Stimulated activated CD8-positive, alpha-beta memory T cell treated with anti-CD3 and anti-CD28 coated beads, Interleukin-4, amount 100 ng/mL, for 24 hours (primary cell): ENCODE measurements at places on chromosomes 7 and 10.
A peak's percentile ranks its signal among the peaks of the same experiment; 100 is the strongest.

- DNase-seq: no peak
Measured at GRCh38 chr7:130560972-130561371, 69.1 kb downstream of the MEST start.

GRCh38 chr10:63829020-63829419 lies 307.8 kb downstream of the REEP3 start:
- no peak for DNase-seq

DNA sequence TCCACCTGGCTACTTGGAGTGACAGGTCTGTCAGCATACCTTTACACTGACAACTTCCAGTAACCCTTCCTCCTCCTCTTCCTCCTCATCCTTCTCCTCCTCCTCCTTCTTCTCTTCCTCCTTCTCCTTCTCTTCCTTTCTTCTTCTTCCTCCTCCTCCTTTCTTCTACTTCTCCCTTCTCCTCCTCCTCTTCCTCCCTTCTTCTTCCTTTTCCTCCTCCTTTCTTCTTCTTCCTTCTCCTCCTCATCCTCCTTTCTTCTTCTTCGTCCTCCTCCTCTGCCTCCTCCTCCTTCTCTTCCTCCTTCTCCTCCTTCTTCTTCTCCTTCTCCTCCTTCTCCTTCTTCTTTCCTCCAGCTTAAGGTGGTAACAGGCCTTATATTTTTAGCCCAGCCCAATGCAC lies 109.3 kb upstream of the PLXDC2 start:
- no peak for DNase-seq

- no peak for DNase-seq
Measured at GRCh38 chr7:5450549-5451327, 27.1 kb upstream of the TNRC18 start.

DNA sequence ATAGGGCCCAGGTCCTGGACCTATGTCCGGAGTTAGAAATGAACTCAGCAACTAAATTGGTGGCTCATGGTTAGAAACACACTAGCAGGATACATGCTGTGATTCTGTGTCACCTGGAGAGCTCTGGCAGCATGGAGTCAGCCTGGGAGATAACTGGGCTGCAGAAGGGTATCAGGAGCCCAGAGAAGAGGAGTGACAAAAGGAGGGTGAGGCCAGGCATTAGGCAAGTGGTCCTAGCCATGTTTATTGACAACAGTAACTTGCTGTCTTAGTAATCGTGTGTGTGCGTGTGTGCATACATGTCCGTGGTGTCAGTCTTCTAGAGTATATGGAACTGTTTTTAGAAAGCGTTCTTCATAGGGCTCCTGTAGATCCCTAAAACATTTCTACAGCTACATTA lies 157.5 kb upstream of the PHYHIPL start:
- no peak for DNase-seq

- no peak for DNase-seq
Measured at GRCh38 chr7:12888717-12889116, 201.3 kb downstream of the ARL4A start.

GRCh38 chr7:47937711-47938573 lies 10.3 kb downstream of the PKD1L1 start:
- DNase-seq: no peak

DNA sequence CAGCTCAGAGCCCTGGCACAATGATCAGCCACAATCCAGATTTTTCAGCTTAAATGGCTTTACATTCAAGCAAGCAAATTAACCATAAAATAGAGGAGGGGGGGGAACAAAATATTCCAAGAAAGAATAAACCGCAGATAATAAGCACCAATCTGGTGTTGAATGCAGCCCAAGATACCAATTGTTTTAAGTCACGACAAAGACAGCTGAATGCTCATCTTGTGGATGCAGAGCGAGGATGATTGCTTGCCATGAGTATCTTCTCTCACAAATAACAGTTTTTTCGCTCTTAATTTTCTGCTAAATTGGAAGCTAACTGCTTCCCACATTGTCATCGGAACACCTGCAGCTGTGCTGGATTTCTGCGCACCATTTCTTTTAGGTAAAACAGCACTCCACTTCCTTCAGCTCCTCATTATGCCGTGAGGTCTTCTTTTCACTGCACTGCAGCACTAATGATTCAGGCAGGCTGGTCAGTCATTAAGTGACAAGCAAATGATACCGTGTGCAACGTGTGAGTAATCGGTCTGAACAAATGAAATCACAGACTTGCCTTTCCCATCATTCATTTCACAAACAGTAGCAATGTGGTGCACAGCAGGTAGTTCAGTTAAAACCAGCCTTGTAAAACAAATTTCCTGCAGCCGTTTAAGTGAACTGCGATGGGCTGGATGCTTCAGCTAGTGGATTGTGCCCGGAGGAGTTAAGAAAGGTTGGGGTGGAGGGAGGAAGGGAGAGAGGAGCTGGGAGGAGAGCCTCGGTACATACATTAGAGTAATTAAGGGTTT lies 106.4 kb upstream of the CDCA7L start:
- DNase-seq: no peak

- no peak for DNase-seq
Measured at GRCh38 chr7:80453699-80454340, 58.0 kb downstream of the GNAT3 start.

DNA sequence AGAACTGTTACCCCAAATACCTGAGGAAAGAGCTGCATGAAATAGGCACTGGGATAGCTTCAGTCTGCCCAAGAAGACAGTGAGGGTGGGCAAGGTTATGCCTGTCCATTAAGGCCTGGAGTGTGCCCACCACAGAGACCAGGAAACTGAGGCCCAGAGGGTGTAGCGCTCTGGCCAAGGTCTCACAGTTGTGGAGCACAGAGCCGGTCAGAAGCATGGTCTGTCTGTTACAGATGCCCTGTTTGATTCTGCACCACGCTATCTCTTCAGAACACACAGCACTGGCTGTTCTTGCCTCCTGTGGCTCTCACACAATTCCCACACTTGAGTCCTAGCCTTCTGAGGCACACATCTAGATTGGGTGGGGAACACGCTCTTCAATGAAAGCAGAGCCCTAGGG lies 261.4 kb downstream of the GRID1 start:
- no peak for DNase-seq

DNA sequence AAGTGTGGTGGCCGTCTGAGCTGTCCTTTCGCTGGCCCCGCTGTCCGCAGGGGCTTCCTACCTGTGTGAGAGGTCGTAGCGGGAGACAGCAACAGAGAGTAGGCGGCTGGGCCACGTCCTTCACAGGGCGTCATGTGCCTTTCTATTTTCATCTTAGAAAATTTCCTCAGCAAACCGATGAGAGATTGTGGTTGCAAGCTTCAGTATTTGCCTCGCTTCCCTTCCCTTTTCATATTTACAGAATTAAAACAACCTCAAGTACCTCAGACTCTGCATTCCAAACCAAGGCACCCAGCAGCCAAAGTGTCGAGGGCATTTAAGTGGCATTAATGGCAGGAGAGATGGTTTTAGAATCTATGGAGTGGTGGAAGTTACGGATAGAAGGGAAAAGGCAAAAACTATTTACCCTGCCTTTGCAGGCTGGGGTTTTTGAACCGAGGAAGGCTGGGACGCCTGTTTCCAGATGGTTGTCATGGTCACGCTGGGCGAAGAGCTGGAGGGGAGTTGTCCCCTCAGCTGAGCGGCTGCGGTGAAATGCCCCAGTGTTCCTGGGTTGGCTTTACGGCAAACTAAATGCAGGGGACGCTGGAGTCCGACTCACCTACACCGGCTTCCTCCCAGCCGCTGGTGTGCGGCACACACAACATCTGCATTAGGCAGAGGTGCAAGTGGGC lies 41.9 kb downstream of the WIPI2 start:
- no peak for DNase-seq

- DNase-seq: no peak
Measured at GRCh38 chr7:134535272-134535918, 8.0 kb downstream of the AKR1B10 start.

GRCh38 chr10:116465546-116465945 lies 37.9 kb downstream of the PNLIPRP3 start:
- no peak for DNase-seq

DNA sequence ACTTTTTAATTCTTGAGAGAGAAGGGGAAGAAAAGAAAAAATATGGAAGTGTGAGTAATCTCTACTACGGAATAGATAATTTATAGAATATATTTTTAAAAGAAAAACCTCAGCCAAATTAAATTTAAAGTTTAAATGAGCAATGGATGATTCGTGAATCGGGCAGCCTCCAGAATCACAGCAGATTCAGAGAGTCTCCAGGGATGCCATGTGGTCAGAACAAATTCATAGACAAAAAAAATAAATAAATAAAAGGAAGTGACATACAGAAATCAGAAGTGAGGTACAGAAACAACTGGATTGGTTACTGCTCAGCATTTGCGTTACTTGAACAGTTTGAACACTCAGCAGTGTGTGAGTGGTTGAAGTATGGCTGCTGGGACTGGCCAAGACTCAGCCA lies 53.0 kb downstream of the PHYHIPL start:
- DNase-seq: no peak

GRCh38 chr10:110353244-110354119 lies 48.8 kb upstream of the SMNDC1 start:
- peak; percentile 35 for DNase-seq

- peak; percentile 14 for DNase-seq
Measured at GRCh38 chr7:106774768-106775551, 90.1 kb upstream of the PIK3CG start.

GRCh38 chr10:10533437-10533836 lies 484.2 kb upstream of the CELF2 start:
- no peak for DNase-seq

- DNase-seq: no peak
Measured at GRCh38 chr7:8365499-8366110, 67.8 kb upstream of the NXPH1 start.

- no peak for DNase-seq
Measured at GRCh38 chr7:17988141-17988540, 39.5 kb downstream of the PRPS1L1 start.

DNA sequence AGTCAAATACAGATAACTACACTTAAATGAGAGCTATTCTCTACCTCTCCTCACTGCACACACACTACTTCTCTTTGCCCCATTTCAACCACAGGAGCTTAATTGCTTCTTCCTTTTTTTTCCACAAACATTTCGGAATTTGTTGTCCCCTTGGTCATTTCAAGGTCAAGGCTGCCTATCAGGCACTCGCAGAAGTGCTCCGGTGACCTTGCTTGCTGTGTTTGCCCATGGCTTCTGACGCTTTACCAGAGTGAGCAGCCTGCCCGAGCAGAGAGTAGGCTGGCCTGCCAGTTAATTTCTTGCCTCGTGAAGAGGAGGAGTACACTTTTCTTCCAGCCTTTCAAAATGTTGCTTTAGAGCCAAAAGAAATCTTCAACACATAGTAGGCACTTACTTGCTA lies 297.1 kb upstream of the LRGUK start:
- no peak for DNase-seq

- DNase-seq: peak; percentile 42
Measured at GRCh38 chr10:86711513-86712316, 43.4 kb downstream of the LDB3 start.

DNA sequence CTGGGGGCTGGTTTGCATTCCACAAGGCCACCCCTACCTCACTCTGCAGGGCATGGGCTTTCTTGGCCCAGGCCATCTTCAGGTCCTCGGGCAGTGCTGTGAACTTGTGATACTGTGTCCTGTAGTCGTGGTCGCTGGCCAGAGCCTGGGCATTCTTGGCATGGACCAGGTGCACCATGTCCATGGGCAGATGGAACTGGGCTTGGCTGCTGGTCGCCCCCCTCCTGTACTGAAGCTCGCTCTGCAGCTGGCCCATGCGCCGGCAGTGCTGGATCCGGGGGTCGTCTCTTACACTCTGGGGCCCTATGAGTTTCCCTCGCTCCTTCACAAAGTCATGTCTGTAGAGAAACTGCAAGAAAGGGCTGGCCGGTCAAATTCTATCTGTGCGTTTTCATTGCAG lies 51.7 kb downstream of the HABP2 start:
- no peak for DNase-seq

DNA sequence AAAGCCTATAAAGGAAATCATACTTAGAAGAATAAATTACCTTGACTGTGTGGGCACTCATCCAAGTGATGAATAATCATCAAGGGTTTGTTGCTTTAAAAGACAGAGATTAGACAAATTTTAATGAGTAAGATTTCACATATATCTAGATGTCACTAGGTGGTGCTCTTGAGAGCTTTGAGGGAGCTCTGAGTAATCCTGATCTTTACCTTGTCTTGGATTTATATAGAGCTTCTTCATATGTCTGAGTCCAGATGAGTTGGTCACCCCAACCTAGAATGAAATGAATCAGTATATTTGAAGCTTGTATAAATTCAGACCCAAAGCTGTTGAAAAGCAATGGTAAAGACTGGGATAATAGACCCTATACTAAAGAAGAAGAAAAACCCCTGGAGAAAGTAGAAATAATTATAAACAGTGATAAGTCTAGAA lies 3.7 kb downstream of the AGR2 start:
- no peak for DNase-seq

DNA sequence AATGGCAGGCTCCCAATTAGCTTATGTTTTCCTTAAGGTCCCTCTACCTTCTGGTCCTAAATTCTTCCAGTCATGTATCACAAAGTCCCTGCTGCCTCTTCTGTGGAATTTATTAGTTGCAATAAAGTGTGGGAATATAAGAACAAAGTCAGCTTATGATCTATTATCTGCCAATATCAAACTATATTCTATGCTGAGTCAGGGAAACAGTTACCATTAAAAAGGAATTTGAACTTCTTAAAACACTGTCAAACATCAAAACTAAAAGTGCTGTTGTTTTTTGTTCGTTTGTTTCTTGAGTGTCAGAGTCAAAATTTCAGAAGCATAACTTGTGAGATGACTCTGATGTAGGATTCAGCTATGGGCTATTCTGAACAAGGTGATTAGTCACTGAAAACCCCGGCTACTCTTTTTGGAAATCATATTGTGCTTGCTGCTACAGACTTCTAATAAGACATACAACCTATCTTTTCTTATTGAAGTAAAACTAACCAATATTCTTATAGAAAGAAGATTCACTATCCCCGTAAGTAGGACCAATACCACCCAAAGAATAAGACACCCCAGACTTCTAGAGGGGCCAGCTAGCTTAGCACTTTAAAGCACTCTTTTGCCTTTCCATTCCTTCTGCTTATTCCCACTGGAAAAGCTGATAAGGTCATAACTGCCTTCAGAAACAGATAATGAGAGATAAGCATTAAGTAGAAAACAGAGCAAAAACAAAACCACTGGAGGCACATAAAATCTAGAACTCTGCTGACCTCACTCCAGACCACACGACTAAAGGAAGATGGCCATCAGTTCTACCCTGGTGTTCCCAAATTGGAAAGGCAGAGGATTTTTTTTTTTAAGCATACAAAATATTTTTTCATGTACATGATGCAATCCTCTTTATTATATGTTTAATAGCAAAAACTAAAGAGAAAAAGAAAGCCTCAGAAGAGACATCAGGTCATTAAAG lies 370.6 kb downstream of the PARD3 start:
- DNase-seq: no peak

- no peak for DNase-seq
Measured at GRCh38 chr10:102312683-102313082, 67.4 kb downstream of the GBF1 start.

- DNase-seq: no peak
Measured at GRCh38 chr7:64541438-64542359, 21.2 kb downstream of the ZNF680 start.
